Effector memory CD4-positive, alpha-beta T cell (primary cell): ENCODE measurements at places on chromosomes 2 and 18.

GRCh38 chr2:92072461-92073035 lies 2798.7 kb upstream of the TEKT4 start:
- H3K4me1 ChIP-seq: no peaks in the 10 kb centered on the region
- H3K36me3 ChIP-seq: no peaks in the 10 kb centered on the region
- DNase-seq: no peak
- H3K27ac ChIP-seq: no peak overlapping the region
- no peak overlapping the region for H3K4me3 ChIP-seq

DNA sequence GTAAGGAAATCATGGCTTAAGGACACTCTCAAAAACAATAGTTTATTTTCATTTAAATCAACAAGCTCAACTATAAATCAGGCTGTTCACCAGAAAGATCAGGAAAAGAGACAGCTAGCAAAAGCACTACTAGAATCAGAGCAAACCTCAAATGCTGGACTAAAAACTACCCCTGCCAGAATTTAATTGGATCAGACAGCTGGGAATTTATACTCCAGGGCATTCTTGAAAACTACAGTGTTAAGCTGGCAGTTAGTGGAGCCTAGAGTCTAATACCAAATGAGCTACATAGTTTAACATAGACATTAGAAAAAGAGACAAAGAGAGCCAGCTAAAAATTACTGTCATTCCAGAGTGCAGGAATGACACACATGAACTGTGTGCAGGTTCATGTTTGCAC lies 1016.4 kb upstream of the CRIM1 start:
- H3K36me3 ChIP-seq: no peaks in the 10 kb centered on the region
- DNase-seq: no peak
- no peak overlapping the region for H3K4me3 ChIP-seq
- no peaks in the 10 kb centered on the region for H3K4me1 ChIP-seq
- H3K27ac ChIP-seq: no peak overlapping the region
- H3K27me3 ChIP-seq: no peaks in the 10 kb centered on the region

GRCh38 chr2:55891671-55892094 lies 31.9 kb downstream of the EFEMP1 start:
- H3K27ac ChIP-seq: no peak overlapping the region
- no peak for DNase-seq
- no peak overlapping the region for H3K4me3 ChIP-seq
- H3K27me3 ChIP-seq: no peaks in the 10 kb centered on the region
- H3K4me1 ChIP-seq: no peaks in the 10 kb centered on the region
- H3K36me3 ChIP-seq: no peaks in the 10 kb centered on the region

DNA sequence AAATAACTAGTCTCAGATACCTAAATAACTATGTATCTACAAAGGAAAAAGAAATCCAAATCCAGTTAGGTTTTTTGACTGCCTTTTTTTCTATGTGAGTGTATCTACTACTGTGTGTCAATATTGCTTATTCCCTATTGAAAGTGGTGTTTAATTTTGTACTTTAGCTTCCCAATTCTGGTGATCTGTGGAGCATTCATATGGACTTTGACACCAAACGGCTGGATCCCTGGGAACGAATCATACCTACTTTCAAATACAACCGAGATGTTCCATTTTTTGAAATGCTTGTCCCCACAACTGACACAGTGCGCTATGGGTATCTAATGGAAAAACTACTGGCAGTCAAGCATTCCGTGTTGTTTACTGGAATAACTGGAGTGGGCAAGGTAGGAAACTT lies 152.8 kb downstream of the DNAH6 start:
- no peaks in the 10 kb centered on the region for H3K4me1 ChIP-seq
- no peaks in the 10 kb centered on the region for H3K36me3 ChIP-seq
- no peak for DNase-seq
- H3K4me3 ChIP-seq: no peak overlapping the region
